ENCODE measurements at places on chromosomes 7 and 10.

DNA sequence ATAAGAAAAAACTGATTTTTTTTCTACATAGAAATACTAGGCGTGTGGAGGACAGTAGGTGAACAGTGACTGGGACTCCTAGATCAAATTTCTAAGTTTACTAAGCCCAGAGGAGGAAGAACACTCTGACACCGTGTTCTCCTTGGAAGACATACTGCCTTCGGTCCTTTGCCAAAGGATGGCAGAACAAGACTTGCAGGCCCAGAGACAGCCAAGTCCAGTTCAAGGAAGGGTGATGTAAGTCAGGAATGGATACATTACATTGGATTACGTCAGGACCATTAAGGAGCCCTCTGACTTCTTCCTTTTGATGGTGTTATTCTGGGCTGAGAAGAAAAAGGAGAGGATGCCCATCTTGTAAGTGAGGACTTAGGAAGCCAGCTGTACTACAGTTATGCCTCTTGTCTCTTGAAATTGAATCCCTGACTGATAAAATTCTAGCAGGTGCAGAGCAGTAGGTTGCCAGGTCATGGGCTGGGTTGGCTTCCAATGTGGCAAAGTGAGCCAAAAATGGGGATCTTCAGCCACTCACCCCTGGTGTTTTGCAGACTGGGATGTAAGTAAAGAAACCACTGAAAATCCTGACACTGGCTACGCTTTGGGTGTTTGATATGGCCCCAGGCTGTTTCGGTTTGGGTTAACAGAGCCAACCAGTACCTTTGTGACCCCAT is 45.1 kb downstream of the RELN start:
- DNase-seq = no peak

GRCh38 chr7:50321487-50322067 is 17.1 kb downstream of the IKZF1 start:
- DNase-seq = no peak

DNA sequence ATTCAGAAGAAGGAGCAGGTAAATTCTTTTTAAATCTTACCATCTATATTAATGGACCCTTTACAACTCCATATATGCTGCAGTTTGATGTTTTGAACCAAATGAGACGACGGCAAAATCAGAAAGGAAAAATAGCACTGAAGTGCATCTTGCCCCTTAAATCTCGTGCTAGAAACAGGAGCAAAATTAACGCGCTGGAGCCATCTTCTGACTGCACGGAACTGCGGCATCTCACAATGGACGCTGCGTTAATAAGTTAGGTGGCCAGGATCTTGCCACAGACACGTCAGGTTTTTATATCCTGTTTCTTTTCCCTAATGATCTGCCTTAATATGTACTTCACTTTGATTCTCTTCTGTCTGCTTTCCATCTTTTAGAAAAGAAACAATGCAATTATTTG is 354.5 kb downstream of the TFEC start:
- DNase-seq = peak; percentile 34

- DNase-seq = no peak
Measured at GRCh38 chr7:102260856-102261255, 25.8 kb upstream of the SH2B2 start.

- DNase-seq = no peak
Measured at GRCh38 chr10:113681533-113682470, 2.1 kb downstream of the CASP7 start.

GRCh38 chr7:23208316-23208715 is 26.5 kb downstream of the NUP42 start:
- DNase-seq = no peak

DNA sequence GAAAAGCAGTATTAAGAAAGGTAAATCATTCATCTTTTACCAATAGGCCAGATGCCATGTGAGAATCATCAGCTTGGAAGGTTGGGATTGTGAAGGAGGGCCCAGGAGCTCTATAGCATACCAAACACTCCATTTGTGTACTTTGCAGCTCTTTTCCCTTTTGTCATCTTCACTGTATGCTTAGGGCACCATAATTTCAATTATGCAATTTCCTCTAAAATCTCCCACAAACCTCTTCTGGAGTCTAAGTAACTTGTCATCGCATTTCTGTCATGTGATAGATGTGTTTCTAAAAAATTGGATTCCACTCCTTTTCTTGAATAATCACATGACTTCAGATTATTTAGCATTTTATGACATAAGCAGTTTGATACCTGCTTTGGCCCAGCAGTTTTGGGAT is 17.9 kb downstream of the RPP30 start:
- no peak for DNase-seq

GRCh38 chr7:1695800-1696454 is 25.9 kb downstream of the ELFN1 start:
- no peak for DNase-seq

- DNase-seq = no peak
Measured at GRCh38 chr7:35727571-35727970, 32.6 kb upstream of the HERPUD2 start.

DNA sequence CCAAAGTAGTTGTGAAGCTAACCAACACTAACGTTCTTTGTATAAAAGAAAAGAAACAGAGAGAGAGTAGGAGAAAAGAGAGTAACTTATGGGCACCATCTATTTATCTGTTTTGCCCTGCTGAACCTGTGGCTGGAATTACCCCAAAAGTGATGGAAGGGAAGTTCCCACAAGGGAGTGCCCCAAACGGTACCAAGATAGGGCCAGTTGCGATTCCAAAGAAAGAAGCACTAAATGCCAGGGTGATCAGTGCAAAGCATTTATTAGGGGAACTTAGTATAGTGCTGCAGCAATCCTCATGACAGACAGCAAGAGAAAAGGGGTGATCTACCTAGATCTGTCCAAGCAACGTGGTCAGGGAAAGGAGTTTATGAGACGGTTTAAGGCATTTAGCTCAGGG is 190.2 kb downstream of the SORCS3 start:
- no peak for DNase-seq

GRCh38 chr10:61272781-61273180 is 180.4 kb downstream of the TMEM26 start:
- no peak for DNase-seq

GRCh38 chr7:151361193-151361959 is 19.8 kb downstream of the NUB1 start:
- no peak for DNase-seq

DNA sequence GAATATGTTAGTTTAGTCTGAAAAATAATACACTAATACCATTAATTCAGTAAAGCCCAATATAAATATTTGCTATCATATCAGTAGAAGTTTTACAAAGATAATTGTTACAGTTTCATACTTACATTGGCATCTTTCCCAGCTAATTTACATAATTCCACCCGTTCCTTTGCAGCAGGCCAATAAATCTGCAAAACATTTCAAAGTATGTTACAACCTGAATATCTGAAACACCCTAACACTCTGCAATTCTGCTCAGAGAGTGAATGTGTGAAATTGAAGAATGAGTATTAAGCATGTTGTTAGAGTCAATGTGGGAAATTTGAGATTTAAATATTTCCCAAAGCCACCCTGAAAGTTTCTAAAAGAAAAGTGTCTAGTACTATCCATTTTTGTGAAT is 105.5 kb downstream of the SEMA3D start:
- DNase-seq = no peak

DNA sequence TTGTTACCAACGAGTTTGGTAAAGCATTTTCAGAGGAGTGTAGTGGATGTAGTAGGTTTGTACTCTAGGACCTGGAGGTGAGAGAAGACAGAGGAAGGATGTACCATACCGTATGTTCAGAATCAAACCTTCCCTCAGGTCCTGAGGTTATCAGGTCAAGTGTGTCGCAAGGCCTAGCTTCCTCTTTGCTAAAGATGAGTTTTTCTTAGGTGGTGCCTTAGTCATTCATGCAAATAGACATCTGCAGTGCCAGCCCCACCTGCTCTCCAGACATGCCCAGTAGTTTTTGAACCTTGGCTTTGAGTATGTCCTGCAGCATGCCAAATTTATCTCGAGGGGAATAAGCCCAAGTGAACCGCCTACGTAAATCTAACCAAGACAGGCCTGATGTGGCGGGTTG is 71.3 kb downstream of the HDAC9 start:
- no peak for DNase-seq

DNA sequence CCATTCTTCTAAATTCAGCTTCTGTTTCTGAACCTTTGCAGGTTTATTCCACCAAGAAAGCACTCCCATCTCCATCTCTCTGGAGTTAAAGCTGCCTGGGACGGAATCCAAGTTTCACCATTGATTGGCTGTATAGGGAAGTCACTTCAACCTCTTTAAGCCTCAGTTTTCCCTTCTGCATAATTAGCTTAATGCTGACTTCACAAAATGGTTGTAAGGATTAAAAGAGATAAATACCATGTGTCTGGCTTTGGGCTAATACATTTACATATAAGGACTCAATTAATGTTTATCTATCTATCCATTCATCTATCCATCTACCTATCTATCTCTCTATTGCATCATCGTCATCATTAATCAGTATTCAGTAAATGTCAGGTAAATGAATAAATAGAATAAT is 629.6 kb upstream of the MGMT start:
- DNase-seq = no peak

- no peak for DNase-seq
Measured at GRCh38 chr7:10239695-10240345, 733.9 kb upstream of the PHF14 start.

GRCh38 chr10:44874166-44874565 is 37.0 kb upstream of the TMEM72 start:
- no peak for DNase-seq

GRCh38 chr7:17680943-17681351 is 259.3 kb downstream of the SNX13 start:
- no peak for DNase-seq

- no peak for DNase-seq
Measured at GRCh38 chr10:113300617-113301016, 252.2 kb upstream of the HABP2 start.

DNA sequence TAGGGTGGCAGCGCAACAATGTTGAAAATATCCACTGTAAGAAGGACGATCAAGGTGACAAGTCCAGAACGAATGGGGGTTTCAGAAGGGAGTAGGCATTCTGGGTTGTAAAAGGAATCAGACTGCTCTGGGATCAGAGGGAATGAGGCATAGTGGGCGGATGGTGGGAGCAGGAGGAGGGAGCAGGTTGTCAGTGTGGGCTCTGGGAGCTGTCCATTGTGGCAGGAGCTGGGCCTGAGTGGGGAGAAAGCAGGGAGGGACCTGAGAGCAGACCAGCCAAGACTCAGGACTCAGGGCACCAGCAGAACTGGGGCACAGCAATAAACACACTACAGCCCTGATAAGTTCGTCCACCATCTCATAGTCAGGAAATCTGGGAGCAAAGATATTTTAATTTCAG is 292.6 kb upstream of the MKI67 start:
- no peak for DNase-seq

DNA sequence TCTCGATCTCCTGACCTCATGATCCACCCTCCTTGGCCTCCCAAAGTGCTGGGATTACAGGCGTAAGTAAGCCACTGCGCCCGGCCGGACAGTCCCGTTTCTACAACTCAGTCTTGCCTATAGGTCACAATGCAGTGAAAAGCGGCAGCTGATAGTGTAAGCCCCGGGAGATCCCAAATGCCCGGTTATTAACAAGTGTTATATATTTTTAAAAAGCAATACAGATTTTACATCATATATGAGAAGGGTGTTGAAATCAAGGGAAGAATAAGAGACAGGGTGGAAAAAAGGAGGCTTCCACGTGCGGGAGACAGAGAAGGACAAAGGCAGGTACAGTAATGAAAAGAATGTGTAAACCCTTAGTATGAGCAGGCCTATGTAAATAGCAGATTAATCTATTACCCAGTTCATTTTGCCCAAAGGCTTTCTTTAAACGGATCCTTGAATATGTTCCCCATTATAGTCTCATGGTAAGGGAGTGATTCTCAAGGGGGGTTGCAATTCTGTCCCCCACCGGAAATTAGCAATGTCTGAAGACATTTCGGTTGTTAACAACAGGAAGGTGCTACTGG is 170.8 kb downstream of the PDE1C start:
- no peak for DNase-seq

- no peak for DNase-seq
Measured at GRCh38 chr7:121832347-121832746, 40.6 kb upstream of the PTPRZ1 start.

- no peak for DNase-seq
Measured at GRCh38 chr10:47165711-47166404, 134.1 kb upstream of the GDF10 start.

DNA sequence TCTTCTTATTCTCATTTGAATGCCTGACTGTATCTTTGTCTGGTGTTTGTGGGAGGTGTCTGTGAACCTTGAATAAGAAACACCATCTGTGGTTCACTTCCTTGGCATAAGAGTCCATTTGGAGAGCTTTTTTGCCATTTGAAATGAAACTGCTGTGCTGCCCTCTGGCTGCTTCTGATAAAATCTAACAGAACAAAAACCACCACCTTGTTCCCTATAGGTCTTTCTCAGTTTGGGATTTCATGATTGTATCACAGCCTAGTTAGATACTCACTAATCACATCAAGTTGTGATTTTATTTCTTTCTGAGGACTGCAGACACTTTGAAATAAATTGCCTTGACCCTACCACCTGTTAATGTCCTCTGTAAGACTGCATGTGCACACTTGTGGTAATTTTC is 102.7 kb upstream of the FAM13C start:
- DNase-seq = no peak

DNA sequence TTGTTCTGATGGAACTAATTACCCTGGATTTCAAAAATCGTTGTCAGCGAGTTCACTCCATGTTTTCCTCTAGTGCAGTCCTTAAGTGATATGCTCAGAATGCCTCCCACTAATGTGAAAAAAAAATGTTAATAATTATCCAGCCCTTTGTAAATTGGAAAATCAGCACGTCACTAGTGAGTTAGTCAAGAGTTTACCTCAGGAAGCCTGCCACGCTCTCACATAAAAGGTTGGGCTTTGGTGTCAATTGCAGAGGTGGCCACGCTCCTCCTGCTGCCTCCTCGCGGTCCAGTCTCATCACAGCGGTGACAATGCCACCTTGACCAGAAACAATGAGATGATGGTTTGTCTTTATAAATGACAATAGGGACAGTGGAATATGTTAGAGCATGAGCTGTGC is 22.5 kb downstream of the UPP1 start:
- DNase-seq = no peak

DNA sequence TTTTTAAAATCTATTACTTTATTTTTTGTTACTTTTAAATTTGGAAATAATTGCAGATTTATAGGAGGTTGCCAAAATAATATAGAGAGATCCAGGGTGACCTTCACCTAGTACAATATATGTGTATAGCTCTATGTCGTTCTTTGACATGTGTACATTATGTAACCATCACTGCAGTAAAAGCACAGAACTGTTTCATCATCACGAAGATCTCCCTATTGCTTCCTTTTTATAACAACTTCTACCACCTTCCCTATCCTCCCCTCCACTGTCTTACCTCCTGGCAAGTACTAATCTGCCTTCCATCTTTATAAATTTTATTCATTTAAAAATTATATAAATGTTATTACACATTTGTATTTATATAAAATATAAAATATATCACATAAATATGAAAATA is 251.0 kb downstream of the AUTS2 start:
- DNase-seq = no peak

GRCh38 chr10:71277914-71278665 is 41.0 kb upstream of the SLC29A3 start:
- no peak for DNase-seq

- DNase-seq = no peak
Measured at GRCh38 chr10:624605-625332, 64.7 kb downstream of the DIP2C start.

GRCh38 chr10:105774351-105774750 is 1133.3 kb downstream of the SORCS3 start:
- DNase-seq = no peak

Measured in NCI-H187 (cell line).